ENCODE measurements at places on chromosomes 13 and 19.

DNA sequence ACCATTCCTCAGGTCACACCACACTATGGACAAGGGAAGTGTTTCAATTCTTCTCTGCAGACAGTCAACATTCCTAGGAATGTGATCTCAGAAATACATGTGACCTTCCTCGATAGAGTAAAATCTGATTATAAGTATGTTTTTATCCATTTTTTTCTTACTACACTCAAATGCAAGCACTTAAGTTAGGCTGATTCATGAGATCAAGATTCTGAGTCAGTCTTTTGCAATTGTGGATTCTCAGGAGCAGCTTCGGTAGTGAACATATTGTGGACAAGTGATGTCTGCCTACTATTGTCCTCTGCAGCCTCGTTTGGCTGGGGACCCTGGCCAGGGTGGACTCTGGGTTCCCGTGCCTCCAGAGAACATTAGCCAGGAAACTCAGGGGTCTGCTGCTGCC lies 3.2 kb downstream of the SERPINE3 start:
- DNase-seq: no peak

GRCh38 chr13:40910324-40911050 lies 108.6 kb downstream of the ELF1 start:
- DNase-seq: no peak

- no peak for DNase-seq
Measured at GRCh38 chr13:40398065-40398464, 268.4 kb downstream of the FOXO1 start.

DNA sequence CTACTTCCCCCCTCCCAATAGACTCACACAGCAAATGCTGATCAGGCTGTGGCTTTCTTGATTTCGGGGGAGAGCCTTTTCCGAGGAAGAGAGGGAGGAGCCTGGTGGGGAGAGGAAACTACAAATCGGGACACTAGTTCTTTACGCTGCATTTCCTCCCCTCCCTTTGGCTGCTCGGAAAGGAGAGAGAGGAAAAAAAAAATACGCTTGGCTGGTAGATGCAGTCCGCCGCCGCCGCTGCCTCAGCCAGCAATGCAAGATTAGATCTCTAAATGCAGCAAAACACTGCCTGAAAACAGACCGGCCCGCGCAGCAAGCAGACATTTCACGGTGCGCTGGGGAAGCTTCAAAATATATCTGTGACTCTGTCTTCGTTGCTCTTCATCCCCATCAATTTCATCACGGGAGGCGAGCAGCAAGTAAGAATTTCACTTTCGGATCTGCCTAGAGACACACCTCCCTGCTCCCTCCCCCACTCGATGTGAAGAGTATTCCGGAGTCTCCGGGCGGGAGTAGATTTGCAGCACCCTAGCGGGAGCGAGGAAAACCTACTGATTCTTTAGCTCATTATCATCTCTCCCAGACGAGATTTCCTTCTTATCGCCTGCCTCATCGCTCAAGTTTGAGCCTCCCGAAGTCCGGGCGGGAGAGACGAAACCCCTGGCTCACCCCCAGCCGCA lies at the start of gene PCDH17:
TSS of gene PCDH17 (plus strand) at position 149 of the 680 bp plus-strand sequence. CDS start 803 bp downstream, outside the sequence.
- DNase-seq: no peak

DNA sequence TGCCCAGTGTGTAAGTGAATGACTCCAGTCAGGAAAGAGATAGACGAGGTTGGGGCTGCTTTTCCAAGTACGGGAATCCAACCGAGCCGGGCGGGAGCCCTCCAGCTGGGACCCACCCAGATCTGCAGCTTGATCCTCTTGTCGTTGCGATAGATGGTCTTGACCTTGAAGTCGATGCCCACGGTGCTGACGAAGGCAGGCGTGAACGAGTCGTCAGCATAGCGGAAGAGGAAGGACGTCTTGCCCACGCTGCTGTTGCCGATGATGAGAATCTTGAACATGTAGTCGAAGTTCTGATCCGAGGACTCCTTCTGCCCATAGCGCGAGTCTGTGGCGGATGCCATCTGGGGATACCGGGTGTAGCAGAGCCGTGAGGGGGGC lies 1.5 kb downstream of the RAB3A start:
- no peak for DNase-seq

GRCh38 chr13:57637515-57637914 lies 6.0 kb downstream of the PCDH17 start:
- DNase-seq: no peak

- DNase-seq: no peak
Measured at GRCh38 chr13:34224877-34225276, 406.9 kb downstream of the RFC3 start.

DNA sequence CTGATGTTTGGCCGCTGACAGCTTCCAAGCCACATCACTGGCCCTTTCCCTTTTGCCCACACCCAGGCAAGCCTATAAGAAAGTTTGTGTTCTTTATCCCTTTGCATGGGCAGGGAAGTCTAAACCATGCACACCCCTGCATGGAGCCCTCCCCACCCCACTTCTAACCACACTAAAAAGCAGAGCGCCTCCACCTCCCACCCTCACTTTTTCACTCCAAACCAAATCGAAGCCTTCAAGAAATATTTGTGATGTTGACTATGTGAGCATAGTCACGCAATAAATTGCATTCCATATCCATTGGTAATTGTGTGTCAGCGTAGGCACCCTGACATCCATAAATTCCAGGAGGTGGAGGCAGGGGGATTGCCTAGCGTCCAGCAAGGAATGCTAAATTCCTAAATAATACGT lies 104.4 kb upstream of the LSM14A start:
- no peak for DNase-seq

DNA sequence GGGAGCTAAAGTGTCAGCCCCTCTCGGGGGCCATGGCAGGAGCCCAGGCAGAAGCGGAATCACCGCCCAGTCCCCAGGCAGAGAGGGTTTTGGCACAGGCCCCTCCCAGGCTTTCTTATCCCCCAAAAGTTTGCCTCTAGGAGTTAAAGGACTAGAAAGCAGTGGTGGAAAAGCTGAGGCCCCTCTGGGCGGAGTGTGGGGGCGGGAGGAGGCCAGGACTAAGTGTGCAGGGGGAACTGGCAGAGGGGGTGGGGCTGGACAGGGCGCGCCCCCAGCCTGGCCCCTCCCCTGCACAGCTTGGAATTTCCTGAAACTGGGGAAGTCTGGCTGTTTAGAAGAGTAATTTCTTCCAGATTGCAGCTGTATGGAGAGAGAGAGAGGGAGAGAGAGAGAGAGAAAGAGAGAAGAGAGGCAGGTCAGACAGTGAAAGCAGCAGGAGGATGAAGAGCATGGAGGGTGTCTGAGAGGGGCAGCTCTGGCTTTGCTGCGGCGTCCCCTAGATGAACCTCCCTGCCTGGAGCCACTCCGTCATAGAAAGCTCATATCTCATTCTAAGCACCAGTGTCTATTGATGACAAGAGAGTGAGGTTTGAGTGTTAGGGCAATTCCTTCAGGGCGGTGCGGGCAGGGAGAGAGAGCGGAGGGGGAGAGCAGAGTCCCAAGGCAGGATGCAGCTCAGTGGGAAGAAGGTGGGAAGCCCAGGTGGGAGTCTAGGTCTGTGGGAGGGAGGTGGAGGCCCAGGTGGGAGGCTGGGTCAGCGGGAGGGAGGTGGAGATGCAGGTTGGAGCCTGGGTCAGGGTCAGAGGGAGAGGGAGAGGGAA lies at the start of gene CDC42EP5:
TSS of gene CDC42EP5 (minus strand) at position 226 of the 821 bp plus-strand sequence. CDS start 7,749 bp downstream, outside the sequence.
- no peak for DNase-seq

DNA sequence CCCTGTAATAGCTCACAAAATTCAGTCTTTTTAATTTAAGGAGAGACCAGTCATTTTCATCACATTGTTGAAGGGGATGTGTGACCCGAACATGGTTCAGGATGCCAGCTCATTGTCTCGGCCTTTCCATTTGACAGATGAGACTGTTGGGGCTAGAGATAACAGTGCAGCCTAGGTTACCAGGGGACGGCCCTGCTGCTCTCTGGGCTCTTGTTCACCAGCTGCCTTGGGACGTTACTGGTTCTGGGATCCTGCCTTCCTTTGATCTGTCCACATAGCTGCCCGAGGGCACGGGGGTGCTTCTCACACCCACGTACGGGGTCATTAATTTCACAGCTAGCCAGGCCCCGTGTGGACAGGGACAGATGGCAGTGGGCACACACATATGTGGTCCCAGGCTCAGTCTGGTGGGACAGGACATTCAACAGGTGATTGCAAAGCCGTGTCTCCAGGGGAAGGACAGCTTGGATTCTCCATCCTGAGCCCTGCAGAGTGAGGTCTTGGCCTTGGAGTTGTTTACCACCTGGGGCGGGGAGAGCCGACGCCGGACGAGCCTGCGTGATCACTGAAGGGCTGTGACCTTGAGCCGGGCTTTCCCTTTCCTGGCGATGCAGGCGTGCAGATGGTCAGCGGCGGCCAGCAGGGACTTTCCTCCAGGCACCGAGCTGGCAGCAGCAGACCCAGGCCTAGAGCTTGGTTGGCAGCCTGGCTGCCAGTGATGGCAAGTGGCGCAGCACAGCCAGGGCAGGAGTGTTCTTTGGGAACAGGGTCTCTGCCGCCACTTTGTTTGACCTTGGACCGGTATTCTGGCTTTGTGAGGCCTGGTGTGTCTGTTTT lies 26.7 kb upstream of the NPAS1 start:
- no peak for DNase-seq

GRCh38 chr19:18141031-18141430 lies 11.9 kb upstream of the PIK3R2 start:
- DNase-seq: no peak

- DNase-seq: no peak
Measured at GRCh38 chr13:46982856-46983582, 86.2 kb upstream of the HTR2A start.

DNA sequence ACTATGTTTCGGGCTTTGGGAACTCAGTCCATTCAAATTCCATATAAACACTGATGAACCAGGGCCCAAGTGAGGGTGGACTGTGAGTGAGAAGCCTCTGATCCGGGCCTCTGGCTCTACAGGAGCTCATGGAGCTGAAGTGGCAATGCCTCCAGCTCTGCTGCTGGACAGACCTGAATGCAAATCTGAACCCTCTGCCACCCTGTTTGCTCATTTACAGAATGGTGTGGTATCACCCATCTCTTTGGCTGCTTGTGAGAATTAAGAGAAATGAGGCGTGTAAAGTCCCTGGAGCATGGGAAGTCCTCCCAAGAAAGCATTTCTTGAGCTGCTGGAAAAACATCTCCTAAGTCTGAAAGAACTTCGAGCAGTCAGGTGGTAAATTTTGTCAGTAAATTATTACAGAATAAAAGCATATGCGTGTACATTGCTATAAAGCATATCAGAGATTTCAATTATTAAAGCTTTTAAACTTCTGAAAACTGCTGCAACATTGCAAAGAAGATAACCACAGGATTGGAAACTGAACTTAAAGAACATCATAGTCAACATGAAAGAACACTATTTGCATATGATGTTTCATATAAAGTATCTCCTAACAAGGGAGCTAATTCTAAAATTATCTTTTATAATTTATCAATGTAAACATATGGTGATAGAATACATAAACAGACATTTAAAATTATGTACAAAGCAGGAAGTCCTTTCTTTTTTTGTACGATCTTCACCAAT lies 369.0 kb downstream of the UQCRFS1 start:
- no peak for DNase-seq

- DNase-seq: no peak
Measured at GRCh38 chr13:28607187-28607955, 51.6 kb upstream of the POMP start.

DNA sequence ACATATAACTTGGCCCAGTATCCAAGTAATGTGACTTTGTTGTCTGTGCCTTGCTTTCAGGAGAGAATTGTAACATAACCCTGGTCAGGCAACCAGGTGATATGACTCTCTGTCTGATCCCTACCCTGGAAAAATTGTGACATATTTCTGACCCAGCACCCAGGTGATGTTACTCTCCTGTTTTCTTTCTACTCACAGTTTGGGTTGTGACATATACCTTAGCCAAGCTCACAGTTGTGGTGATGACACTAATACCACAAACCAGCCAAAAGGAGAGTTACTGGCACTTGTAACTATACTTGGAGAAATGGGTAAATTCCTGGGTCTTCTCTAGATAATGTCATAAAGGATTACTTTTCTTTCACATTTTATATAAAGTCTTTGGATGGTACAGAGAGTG lies 14.3 kb upstream of the ZNF254 start:
- no peak for DNase-seq

DNA sequence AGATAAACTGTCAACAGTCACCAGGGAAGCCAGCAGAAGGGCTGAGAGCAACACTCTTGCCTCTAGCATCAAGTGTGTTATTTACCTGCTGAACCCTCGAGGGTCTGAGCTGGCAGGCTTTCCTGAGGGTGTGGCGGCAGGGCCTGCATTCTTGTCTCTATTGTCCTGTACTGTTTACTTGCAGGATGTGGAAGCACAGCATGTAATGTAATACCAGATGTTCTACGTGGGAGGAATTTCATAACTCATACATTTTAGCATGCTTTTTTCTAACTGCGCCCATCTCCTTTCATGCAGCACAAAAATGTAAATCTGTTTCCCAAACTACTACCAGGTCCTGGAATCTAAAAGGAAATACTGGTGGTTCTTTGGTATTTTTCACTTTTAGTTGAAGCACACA lies 153.1 kb downstream of the RGCC start:
- no peak for DNase-seq

DNA sequence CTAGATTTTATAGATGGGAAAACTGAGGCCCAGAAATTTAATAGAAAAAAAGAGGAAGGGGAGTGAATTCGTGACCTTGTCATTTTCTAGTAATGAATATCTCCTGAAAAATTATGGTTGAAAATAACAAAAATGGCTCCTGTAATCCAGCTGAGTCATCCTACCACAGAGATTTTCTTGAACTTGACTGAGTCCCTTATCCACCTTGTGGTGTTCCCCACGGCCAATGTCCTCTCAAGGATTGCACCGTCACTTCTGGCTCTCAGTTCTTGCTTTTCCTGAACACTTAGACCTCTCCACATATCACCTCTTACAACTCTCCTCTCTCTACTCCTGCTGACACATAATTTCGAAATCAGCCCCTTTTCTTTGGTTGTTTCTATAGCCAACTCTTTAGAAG lies 1.2 kb upstream of the KATNAL1 start:
- DNase-seq: no peak

DNA sequence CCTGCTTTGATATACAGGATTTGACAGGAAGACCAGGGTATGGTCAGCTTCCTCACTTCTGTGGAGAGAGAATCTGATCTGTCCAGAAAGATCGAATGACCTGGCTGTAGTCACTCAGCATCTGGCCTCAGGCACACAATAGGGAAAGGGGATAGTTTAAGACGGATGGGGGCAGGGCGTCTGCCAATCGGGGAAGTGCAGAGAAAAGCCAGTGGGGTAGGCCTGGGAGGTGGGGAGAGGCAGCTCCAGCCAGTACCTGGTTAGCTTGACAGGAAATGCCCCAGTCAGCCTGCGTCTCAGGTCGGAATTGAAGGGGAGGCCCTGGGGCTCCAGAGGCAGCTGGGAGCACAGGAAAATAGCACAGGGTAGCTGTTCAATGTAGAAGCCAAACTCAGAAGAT lies 12.4 kb downstream of the ZNF444 start:
- no peak for DNase-seq

GRCh38 chr13:99307247-99307646 lies at the start of gene GPR183:
Gene GPR183 (minus strand): TSS chr13:99307399. CDS start chr13:99296145, 11,254 bp downstream.
- DNase-seq: no peak

- DNase-seq: no peak
Measured at GRCh38 chr13:35629026-35629425, 152.5 kb upstream of the MAB21L1 start.

DNA sequence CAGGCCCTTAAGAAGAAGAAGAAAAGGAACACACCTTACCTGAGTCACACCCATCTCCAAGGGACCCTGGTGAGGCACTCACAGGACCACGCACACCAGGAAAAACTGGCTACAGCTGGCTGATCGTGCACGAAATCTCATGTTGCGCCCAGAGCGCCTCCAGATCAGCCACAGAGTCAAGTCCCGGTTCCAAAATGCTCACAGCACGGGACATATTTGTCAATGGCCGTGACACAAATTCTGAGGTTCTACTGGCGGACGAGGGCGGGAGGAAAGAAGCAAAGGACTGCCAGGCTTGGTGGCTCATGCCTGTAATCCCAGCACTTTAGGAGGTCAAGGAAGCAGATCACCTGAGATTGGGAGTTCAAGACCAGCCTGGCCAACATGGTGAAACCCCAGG lies 21.5 kb downstream of the SH3GL1 start:
- DNase-seq: no peak
